Stimulated activated CD4-positive, alpha-beta T cell treated with anti-CD3 and anti-CD28 coated beads, Interleukin-4, amount 100 ng/mL, for 24 hours (primary cell): ENCODE measurements at places on chromosomes 5 and 9.

DNA sequence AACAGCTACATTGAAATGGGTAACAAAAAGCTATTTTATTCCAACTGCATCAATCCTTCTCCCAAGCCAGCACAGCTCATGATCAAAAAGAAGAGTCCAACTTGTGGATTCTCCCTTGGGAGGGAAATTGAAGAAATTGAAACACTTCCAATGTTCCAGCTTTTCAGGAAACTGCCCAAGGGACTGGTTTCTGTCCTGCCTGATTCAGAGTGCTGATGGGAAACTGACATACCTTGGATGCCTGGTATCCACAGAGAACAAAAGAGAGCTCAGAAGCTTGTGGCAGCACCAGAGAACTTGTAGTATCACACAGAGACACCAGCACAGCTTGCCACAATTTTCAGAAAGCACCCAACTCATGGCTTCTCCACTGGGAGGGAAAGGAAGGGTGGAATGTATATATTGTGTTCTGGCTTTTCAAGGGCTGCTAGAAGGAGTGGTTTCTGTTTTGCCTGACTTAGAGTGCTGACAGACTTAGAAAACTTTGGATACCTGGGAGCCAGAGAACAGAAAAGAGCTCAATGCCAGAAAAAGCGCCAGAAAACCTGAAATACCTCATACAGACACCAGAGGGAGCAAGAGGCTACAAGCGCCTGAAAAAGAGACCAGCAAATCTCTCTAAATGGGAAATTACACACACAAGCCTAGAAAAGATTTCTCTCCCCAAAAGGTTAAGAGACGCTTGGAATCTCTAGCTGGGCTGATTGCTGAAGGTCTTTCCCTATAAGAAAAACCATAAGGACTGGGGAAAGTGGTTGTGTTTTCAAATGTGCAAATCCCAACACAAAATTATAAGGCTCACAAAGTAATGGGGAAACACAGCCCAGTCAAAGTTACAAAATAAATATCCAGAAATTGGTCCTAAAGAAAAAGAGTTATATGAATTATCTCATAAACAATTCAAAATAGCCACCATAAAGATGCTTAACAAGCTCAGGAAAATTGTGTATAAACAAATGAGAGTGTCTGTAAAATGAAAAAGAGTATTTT is 178.8 kb downstream of the SPOCK1 start:
- no peak for DNase-seq

GRCh38 chr5:113692466-113692865 is 179.0 kb downstream of the YTHDC2 start:
- DNase-seq: no peak

DNA sequence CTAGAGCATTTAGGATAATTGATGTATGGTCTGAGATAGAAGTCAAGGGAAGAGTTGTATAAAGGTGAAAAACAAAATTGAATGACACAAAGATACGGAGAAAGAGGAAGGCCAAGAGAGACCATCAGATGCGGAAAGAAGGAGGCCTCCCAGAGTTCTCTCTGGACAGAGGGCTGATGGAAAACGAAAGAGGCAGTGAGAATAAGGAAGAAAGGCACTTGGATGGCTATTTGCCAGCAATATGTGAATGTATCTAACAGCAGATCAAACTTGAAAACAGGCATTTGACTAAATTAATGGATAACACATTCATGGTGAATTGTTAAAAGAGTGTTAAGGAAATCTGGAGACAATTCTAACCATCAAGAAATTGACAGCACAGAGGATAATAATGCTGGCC is 2.4 kb upstream of the DOCK8 start:
- no peak for DNase-seq

GRCh38 chr9:18422296-18423036 is 51.5 kb upstream of the ADAMTSL1 start:
- no peak for DNase-seq

DNA sequence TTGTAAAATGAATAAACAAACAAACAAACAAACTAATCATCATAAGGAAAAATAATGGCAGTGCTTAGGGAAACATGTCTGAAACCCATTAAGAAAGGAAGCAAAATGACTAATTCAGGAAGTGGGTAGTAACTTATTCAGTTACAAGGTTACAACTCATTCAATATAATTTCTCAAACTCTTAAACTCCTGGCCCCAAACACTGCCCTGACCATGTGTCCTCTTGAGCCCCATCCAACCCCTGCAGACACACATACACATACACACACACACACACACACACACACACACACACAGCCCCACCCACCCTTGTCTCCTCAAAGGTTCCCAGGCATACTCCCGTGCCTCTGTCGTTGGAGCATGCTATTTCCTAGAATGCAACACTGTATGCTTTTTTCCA is 193.9 kb downstream of the SEC61B start:
- no peak for DNase-seq

GRCh38 chr9:133089271-133089671 is 27.5 kb downstream of the CEL start:
- no peak for DNase-seq

DNA sequence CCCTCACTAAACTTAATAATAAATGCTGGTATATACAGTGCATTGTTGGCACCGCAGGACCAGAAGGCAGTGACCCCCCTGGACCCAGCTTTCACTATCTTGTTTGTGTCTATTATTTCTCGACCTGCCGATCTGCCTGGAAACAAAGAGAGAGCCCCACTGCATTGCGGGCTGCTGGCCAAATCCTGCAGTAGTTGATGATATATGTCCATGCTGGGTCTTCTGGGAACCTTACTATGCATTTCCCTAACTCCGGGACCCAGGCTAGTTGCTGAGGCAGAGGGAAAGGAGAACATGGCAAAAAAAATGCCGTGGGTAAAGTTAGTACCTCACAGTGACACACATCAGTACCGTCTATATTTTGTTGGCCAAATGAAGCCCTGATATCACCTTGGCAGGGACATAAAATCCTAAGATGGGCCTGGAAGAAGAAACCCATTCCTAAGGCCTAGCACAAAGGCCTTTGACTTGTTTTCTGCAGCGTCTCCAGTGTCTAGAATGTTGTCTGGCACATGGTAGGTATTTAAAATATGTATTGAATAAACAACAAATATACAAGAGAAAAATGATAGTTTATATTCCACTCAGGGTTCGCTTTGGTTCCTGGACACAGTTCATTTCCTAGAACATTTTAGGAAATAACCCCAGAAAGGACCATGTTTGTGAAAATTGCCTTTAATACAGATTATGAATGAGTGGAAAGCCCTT is 46.1 kb downstream of the NMUR2 start:
- no peak for DNase-seq

GRCh38 chr5:77945874-77946273 is 169.7 kb upstream of the TBCA start:
- no peak for DNase-seq

- DNase-seq: no peak
These were observed 13.4 kb upstream of the JADE2 start for GRCh38 chr5:134511796-134512660.

- DNase-seq: no peak
These were observed 74.7 kb downstream of the ARHGAP26 start for GRCh38 chr5:142844866-142845265.

- DNase-seq: no peak
These were observed 236.2 kb upstream of the NFIL3 start for GRCh38 chr9:91659529-91660495.

- no peak for DNase-seq
These were observed 364.2 kb upstream of the PDE4D start for GRCh38 chr5:60257596-60258271.

DNA sequence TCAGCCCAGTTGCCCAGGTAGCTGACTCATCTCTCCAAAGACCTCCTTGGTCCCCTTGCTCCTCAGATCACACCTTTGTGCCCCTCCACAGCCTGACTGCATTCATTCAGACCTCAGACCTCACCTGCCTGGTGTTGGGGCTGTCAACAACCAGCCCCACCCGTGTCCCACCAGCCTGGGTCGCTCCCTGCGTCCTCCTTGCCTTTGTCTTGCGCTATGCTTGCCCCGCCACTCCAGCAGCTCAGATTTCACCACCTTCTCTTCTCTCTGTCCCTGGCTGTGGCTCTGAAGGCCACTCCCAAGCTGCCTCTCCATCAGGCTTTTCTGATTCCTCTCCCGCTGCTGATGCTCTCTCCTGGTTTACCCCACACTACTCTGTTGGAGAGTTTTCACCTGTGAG is 103.5 kb downstream of the MVB12B start:
- DNase-seq: no peak

DNA sequence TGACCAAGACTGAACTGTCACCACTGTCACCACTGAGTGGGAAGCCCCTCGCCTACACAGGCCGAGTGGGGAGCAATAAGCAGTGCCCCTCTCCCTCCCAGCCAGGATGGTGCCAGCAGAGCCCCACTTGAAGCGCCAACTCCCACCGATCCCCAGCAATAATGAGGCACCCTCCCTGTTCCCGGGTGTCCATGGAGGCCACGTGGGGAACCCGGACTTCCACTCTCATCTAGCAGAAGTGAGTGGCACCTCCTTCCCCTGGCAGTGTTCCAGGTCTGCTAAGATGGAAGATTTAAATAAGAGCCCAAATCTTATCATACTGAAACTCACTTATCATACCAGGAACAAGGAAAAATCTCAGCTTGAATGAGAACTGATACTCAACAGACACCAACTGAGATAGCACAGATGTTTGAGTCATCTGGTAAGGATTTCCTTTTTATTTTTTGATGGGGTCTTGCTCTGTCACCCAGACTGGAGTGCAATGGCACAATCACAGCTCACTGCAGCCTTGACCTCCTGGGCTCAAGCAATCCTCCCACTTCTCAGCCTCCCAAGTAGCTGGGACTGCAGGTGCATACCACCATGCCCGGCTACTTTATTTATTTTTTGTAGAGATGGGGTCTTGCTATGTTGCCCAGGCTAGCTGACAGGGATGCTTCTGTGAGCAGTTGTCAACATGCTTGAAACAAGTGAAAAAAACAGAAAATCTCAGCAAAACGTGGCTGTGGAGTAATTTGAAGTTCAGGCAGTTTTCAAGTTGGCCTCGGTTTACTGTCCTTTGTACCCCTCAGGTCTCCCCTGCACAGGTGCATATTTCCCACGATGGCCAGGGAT is 29.6 kb upstream of the ASS1 start:
- no peak for DNase-seq

DNA sequence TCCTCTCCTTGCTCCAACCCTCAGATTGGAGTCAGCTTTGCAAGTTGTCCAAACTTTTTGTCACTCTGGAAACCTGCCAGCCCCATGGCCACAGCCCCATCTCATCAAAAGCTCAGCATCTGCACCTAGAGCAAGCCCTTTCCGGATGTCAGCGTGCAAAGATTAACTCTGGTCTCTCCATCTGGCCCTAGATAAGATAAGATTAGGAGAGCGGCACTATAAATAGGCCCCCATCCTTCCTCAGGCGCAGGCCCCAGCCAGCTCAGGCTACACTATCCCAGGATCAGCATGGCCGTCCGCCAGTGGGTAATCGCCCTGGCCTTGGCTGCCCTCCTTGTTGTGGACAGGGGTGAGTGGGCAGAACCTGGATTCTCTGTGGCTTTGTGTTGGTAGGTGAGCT is at the start of gene SPINK4:
Gene SPINK4 (plus strand): TSS at position 247 of the 400 bp plus-strand sequence. CDS start 42 bp downstream, at position 289.
- no peak for DNase-seq

- no peak for DNase-seq
These were observed 14.7 kb downstream of the DIAPH1 start for GRCh38 chr5:141603923-141604717.

DNA sequence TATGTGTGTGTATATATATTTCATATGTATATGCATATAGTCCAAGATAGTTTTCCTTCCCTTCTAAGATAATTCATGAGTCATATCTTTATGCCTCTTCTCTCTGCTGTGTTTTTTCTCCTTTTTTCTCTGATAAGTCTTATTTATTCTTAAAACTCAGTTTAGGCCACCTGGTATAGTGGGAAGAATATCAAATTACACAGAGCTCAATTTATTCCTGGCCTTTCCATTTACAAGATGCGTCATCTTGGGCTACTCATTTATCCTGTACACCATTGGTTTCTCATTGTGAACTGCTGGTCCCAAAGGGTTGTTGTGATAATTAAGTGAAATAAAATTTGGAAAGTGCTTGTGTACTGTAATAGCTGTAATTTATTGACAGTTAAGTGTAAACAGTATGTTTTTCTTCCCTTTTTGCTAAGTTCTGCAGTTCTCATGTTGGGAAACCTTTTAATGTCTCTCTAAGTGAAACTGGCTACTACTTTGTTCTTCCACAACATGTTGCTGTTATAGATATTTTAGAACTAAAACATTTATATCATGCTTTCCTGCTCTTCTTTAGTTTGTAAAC is 19.4 kb downstream of the CCDC171 start:
- DNase-seq: no peak

GRCh38 chr5:146622391-146622790 is 106.4 kb upstream of the GPR151 start:
- no peak for DNase-seq

- DNase-seq: no peak
These were observed 18.3 kb upstream of the FRMPD1 start for GRCh38 chr9:37632479-37632878.

GRCh38 chr5:100550531-100551051 is 15.4 kb downstream of the FAM174A start:
- DNase-seq: no peak

DNA sequence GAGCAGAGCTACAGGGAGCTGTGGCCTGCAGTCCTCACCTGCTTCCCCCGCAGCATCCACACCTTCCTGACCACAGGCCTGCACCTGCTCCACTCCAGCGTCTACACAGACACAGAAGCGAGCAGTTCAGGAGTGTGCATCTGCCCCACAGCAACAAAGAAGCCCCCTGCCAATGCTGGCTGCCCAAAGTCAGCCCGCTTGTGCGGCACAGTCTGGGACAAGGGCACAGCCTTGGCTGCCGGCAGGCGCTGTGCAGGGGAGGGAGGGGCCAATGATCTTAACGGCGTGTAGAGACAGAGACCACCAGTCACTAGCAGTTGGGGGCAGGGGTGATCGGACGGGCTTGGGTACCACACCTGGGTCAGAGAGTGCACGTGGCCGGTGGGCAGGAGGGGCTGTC is 6.6 kb downstream of the BRD9 start:
- DNase-seq: no peak
